Caudate nucleus (tissue), 63 donors: ENCODE measurements at places on chromosomes 4 and X.

- no peak for DNase-seq
Measured at GRCh38 chr4:965048-965765, 8.2 kb downstream of the DGKQ start.

DNA sequence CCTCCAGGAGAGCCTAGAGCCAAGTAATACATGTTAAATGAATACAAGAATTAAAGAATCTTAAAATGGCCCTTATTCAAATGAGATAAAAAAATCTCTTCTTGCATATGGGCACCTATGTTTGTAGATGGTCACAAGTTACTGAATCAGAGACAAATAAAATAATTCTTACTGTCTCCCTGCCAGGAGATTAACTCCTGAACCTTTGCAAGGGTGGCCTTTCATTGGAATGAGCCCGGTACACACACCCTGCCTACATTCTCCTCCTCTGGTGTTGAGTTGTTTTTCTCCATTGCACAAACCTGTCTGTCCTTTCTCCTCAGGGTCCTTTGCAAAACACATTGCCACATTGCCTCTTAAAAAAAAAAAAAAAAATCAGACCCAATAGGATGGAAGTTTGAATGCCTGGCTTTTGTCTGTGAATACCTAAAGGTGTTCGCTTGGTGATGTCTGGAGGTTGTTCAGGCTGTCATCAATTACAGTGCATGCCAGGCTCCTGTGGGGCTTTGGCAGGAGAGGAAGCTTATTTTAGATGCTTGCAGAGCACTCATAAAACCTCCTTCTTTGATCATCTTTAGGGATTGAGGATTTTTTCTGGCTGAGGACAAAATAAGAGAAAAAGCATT, 8.3 kb upstream of the TMEM154 start:
- no peak for DNase-seq

- no peak for DNase-seq
Measured at GRCh38 chr4:158172261-158173258, at the start of gene GASK1B. Gene GASK1B, minus strand, starts transcription at chr4:158173025. Its CDS starts 1,650 bp downstream, at chr4:158171375.

DNA sequence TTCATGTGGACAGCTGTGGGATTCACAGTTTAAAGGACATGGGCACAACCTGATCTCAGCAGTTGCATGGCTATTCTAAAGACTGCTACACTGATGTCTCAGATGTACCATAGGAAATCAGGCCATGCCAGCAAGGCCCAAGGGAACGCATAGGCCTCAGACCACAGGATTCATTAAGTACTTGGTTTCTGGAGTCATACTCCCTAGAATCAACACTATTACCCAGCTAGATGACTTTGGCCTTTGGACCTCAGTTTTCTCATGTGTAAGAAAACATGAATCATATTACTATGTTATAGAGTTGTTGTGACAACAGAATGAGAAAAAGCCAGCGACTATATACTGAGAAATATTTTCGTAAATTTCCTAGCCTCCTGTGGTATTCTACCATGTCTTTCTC, 67.9 kb downstream of the NHS start:
- no peak for DNase-seq

DNA sequence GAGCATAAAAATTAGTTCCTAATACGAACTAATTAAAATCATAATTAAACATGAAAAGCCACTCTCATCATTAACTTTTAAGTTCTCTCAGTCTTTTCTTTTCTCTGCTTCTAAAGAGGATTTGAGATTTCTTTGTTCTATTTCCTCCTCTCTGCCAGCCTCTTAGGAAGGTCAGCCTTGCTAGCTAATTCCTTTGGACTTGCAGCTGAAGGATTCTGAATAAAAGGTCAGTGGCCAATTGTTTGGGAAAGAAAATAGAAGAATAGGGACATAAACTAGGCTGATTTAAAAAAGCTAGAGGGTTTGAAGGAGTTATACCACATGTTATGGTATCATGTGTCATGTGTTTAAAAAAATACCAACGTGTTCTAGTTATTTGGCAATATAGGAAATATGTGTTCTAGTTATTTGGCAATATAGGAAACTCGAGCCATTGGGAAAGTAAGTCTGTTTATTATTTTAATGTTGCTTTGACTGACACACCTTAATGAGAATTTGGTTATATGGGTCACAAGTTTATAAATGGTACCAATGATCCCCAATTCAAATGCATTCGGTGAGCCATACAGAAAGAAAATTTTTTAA, 1668.7 kb upstream of the PCDH7 start:
- no peak for DNase-seq

- DNase-seq = no peak
Measured at GRCh38 chrX:119382606-119383005, 16.5 kb upstream of the SLC25A43 start.
